Thymus (tissue), 14 donors: ENCODE measurements at places on chromosomes 4 and X. TPM values are rescaled to one million over a fixed set of nuclear protein-coding genes. Genes with fewer than 3 reads are reported as not detected.
A peak's percentile ranks its signal among the peaks of the same experiment; 100 is the strongest.

The NAT8L gene
- 0.09 TPM for total RNA-seq

DNA sequence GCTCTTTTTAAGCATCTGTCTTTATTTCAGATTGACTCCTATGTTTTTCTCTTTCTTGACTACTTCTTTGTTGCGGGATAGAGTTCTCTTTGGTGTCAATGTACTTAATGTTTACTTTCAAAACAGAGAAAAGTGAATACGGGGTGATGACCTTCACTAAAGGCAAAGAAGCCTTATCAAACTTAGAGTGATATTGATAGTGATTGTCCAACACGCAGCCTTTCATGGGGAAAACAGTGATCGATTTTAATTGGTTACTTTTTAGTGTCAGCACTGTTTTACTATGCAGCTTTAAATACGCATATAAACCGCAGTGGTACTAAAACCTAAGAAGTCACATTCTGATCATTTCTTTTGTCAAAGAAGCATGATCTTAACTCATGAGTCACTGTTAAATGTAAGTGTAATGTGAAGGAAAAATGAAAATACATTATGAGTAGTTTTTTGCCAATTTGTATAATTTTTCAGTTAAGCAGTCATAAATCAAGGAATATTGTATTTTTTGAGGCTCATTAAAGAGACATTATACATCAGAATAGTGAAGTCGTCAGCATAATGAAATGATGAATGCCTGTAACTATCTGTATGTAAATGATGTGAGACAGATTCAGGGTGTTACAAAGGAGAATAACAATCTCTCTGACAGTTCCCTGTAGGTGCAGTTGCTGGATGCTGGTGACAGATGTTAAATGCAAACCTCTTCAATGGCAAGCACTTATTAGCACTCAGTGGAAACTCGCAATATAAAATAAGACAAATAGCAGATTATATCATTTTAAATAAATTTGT lies 2082.8 kb upstream of the TENM3 start:
- DNase-seq: no peak
- no peaks in the 10 kb centered on the region for H3K27me3 ChIP-seq
- no peaks in the 10 kb centered on the region for H3K36me3 ChIP-seq
- H3K4me3 ChIP-seq: no peak overlapping the region
- no peak overlapping the region for H3K27ac ChIP-seq
- no peaks in the 10 kb centered on the region for H3K4me1 ChIP-seq

The FATE1 gene
- total RNA-seq: 5.5 TPM

GRCh38 chrX:31981546-31982062 lies 909.8 kb upstream of the FTHL17 start:
- no peaks in the 10 kb centered on the region for H3K27me3 ChIP-seq
- no peaks in the 10 kb centered on the region for H3K36me3 ChIP-seq
- H3K27ac ChIP-seq: no peak overlapping the region

The NSG1 gene
- total RNA-seq: 2.6 TPM

DNA sequence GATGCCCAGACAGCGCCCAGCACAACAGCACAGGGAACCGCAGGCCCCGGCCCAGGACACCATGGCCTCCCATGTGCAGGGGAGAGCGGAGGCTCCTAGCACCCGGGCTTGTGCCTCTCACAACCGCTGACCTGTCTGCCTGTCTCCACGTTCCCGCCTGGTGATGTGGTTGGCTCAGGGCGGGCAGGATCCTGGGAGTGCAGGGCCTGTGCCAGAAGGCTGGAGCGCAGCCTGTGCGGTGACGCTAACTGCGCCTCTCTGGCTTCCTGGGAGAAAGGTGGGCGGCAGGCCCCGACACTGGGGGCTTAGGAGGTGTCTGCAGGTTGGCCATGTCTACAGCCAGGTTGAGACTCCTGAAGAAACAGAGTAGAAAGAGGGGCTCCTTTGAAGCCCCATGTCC lies 48.7 kb downstream of the CPZ start:
- H3K27me3 ChIP-seq: no peaks in the 10 kb centered on the region
- H3K36me3 ChIP-seq: no peaks in the 10 kb centered on the region
- DNase-seq: no peak
- H3K27ac ChIP-seq: no peak overlapping the region
- no peak overlapping the region for H3K4me3 ChIP-seq

The ARR3 gene
- total RNA-seq: not detected

DNA sequence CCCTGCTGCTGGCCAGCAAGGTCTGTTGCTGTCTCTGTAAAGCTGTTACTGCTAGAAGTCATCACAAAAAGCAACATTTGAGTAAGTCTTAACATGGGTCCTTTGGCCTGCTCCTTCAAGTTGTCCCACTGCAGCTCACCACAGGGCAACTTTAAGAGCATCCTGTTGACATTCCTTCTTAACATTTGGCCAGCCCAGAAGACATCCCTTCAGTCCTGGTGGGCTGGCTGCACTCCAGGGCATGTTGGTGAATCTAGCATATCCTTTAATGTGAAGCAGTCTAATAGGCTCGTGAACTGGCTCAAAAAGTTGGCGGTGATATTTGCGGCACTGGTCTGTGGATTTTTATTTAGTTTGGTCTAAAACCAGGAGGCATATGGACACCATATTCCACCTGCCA lies 92.2 kb upstream of the MAML3 start:
- H3K27me3 ChIP-seq: no peaks in the 10 kb centered on the region
- no peaks in the 10 kb centered on the region for H3K36me3 ChIP-seq
- DNase-seq: no peak
- H3K27ac ChIP-seq: no peak overlapping the region
- H3K4me3 ChIP-seq: no peak overlapping the region
- H3K4me1 ChIP-seq: peaks cover 33% of the 10 kb centered on the region

- peak; percentile 71 for DNase-seq
- H3K27me3 ChIP-seq: no peaks in the 10 kb centered on the region
- H3K36me3 ChIP-seq: peaks cover 10% of the 10 kb centered on the region
- H3K27ac ChIP-seq: peak within 1 kb of the TSS; percentile 94
Measured at GRCh38 chrX:7147413-7147977, at the start of gene STS. Gene STS (plus strand): TSS chrX:7147712. CDS start chrX:7253200, 105,488 bp downstream.

DNA sequence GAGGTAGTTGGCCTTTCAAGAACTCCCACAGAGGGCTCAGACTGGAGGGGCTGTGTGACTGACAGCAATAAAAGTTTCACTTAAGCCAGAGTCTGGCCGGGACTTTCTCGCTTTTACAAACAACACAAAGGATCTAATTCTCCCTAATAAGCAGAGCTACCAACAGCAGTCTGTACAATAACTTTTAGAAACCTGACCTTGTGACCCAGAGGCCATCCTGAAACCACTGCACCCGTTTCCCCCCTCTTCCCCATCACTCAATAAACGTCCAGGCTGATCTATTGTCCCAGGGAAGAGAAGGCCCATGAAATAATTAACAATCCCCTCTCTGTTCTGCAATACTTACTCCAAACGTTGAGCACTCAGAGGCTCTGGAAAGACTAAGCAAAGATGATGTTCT lies 442.4 kb downstream of the ZIC3 start:
- no peak overlapping the region for H3K27ac ChIP-seq
- no peak for DNase-seq
- no peaks in the 10 kb centered on the region for H3K36me3 ChIP-seq
- H3K4me1 ChIP-seq: no peaks in the 10 kb centered on the region
- no peak overlapping the region for H3K4me3 ChIP-seq
- H3K27me3 ChIP-seq: no peaks in the 10 kb centered on the region

DNA sequence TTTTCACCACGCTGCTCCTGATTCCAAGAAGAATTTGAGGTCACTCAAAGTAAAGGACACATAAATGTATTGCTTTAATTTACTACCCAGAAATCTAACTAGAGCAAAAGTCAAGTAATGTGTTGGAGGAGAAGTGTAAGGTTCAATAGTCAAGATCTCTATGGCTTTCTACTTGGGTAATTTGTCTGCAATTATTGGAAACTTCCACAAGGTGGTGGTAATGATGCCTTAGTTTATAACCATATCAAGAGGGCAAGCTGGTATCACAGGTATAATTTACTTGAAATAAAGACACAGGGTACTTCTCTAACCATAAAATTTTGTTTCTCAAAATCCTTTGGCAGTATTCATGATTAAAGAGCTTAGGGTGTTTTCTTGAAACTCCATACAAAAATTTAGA lies 10.2 kb upstream of the GRIA3 start:
- H3K36me3 ChIP-seq: no peaks in the 10 kb centered on the region
- DNase-seq: no peak
- no peaks in the 10 kb centered on the region for H3K27me3 ChIP-seq
- H3K4me3 ChIP-seq: no peak overlapping the region
- no peaks in the 10 kb centered on the region for H3K4me1 ChIP-seq

DNA sequence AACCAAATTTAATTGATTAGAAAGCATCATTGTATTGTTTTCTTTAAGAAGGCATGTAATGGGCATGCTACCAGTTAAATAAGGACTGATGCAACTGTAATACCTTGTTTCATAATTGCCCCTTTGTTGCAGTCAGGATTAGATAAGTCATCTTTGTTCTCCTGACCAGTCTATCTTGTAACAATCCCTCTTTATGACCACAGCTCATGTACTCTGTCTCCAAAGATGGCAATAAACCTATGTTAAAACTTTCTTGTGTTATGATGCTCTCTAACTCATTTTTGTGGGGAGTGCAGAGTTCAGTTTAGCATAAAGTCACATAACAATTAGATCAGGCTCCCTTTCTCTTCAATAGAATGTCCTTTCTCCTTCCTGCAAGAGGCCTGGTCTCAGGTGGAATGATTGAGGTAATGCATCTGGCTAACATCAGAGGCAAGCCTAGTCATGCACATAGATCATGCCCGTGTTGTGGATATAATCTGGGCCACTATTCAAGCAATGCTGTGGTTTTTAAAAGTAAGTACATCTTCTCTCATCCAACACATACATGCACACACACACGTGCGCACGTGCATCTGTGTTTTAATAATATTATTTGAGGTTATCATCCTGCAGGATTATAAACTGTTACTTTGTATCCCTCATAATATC lies 45.6 kb downstream of the TMEM154 start:
- no peaks in the 10 kb centered on the region for H3K4me1 ChIP-seq
- no peak overlapping the region for H3K27ac ChIP-seq
- H3K4me3 ChIP-seq: no peak overlapping the region
- no peak for DNase-seq

The GPRASP1 gene
- 4.3 TPM for total RNA-seq

DNA sequence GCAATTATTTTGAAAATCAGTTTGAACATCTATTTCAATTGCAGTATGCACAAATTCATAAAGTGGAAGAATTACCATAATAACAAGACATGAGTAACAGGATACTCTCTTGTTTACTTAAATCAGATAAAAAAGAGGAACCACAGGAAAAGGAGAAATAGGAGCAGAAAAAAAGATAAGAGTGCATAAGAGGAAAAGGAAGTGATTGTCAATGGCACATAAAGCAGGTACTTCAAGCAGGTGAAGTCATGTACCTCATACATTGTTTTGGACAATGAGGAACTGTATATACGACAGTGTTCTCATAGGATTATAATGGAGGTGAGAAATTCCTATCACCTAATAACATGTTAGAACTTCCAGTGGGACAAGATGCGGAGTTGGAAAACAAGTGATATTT lies 334.5 kb upstream of the PCDH7 start:
- no peak overlapping the region for H3K27ac ChIP-seq
- no peak overlapping the region for H3K4me3 ChIP-seq
- DNase-seq: no peak
- H3K27me3 ChIP-seq: no peaks in the 10 kb centered on the region
- H3K4me1 ChIP-seq: no peaks in the 10 kb centered on the region
- H3K36me3 ChIP-seq: no peaks in the 10 kb centered on the region

GRCh38 chrX:51802917-51803688 lies 59.9 kb downstream of the GSPT2 start:
- peak overlapping the region; percentile 66 for H3K4me3 ChIP-seq
- no peaks in the 10 kb centered on the region for H3K4me1 ChIP-seq
- no peaks in the 10 kb centered on the region for H3K27me3 ChIP-seq
- peak; percentile 57 for DNase-seq
- peak overlapping the region; percentile 86 for H3K27ac ChIP-seq
- no peaks in the 10 kb centered on the region for H3K36me3 ChIP-seq

The PDCL2 gene
- total RNA-seq: not detected

The CYSLTR1 gene
- 5.7 TPM for total RNA-seq

DNA sequence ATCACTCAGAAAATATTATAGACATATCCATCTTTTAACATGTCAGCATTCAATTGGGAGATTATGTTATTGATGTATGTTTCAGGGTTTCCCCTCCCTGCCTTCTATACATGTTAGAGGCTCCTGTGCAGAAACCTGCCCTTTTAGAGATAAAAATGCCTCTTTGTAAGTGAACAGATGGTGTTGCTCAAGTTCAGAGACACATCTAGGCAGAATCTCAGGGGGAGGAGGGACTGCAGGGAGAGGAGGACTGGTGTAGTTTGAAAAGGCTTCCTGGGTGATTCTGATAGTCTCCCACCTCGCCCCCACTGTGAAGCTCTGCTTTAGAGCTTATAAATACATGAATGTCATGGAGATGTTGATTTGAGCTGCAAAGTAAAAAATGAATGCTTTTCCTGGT lies 12.0 kb upstream of the UNC5C start:
- no peak overlapping the region for H3K4me3 ChIP-seq
- DNase-seq: no peak
- no peak overlapping the region for H3K27ac ChIP-seq
- no peaks in the 10 kb centered on the region for H3K27me3 ChIP-seq
- no peaks in the 10 kb centered on the region for H3K36me3 ChIP-seq

DNA sequence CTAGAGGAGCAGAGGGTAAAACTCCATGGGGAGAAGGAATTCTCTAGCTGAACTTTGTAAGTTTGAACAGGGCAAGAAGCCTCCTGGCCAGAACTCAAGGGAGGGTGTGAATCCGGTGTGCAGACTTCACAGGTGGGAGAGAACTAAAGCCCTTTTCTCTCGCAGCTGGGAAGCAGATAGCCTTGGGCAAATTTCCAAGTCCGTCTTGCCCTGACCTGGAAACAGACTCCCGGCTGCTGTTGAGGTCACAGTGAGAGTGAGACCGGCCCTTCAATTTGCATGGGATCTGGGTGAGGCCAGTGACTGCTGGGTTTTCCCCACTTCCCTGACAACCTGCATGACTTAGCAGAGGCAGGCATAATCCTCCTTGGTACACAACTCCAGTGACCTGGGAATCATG lies 94.5 kb upstream of the ZNF827 start:
- no peak overlapping the region for H3K27ac ChIP-seq
- DNase-seq: no peak
- H3K4me3 ChIP-seq: no peak overlapping the region
- no peaks in the 10 kb centered on the region for H3K27me3 ChIP-seq
- no peaks in the 10 kb centered on the region for H3K4me1 ChIP-seq

GRCh38 chr4:103144926-103145325 lies 45.3 kb upstream of the BDH2 start:
- no peak for DNase-seq
- no peaks in the 10 kb centered on the region for H3K27me3 ChIP-seq
- peaks cover 3% of the 10 kb centered on the region for H3K36me3 ChIP-seq
- no peak overlapping the region for H3K27ac ChIP-seq
- no peaks in the 10 kb centered on the region for H3K4me1 ChIP-seq

DNA sequence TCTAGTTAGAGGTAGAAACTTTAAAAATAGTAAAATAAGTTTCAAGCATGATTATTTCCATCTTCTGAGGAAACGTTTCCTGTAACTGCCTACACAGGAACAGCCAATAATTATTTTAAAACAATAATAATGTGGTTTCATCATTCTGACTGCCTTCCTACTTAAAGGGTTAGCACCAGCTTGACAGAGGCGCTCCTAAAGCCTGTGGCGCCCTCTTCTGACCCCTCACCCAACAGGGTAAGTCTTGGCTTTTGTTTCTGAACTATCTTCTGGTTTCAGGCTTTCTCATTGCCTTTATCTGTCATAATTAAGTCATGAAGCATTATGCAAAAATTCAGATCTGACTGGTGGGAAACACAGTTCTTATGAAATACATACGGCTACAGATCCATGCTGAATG lies 96.7 kb downstream of the ITM2A start:
- H3K4me1 ChIP-seq: peaks cover 5% of the 10 kb centered on the region
- no peaks in the 10 kb centered on the region for H3K36me3 ChIP-seq
- no peak for DNase-seq

GRCh38 chrX:394830-395229 lies 8.1 kb upstream of the PPP2R3B start:
- no peak overlapping the region for H3K4me3 ChIP-seq
- no peak overlapping the region for H3K27ac ChIP-seq
- DNase-seq: no peak
- no peaks in the 10 kb centered on the region for H3K27me3 ChIP-seq

The TMSB15C gene
- 3.4 TPM for total RNA-seq

The SGMS2 gene
- total RNA-seq: 1.0 TPM
